ENCODE measurements at places on chromosomes 6 and 20.

DNA sequence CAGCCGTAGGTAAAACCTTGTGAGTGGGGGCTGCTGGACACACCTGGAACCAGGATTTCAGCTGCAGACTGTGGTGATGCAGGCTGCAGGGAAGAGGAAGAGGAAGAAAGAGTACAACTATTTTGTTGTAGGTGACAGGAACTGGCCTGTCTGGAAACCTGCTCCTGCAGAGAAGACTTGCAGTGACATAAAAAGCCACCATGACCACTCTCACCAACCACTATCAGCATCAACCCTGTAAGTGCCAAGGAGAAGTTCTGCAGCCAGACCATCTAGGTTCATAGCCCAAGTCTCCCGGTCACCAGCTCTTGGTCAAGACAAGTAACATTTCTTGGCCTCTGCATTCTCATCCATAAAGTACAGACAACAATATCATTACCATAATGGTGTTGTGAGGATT, 91.2 kb downstream of the PREX1 start:
- no peak for DNase-seq

DNA sequence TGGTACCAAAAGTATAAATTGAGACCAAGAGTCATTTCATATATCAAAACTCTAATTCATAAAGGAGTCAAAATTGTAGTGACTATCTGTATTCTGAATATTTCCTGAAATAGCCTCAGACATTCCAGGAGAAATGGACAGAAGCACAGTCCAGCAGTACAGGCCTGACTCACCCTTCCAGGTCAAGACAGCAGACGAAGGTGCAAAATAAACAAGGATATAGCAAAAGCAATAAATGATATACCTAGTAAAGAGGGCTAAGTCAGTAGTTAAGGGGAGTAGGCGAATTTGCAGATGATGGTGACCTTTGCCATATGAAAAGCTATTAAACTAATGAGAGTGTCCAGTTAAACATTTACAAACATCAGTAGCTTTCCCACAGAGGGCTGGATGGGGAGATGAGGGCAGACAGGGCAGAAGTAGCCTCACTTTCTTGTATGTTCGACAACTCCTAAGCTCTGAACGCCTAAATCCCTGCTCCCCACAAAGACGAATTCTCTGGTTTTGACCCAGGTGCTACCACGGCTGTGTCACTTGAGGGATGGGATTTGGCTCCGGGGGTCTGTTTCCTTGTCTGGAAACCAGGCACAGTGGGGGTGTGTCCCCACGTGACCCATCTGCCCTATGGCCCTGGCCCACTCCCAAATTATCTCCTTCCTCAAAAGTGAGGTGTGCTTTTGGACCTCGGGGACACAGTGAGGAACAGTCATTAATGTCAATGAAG, 3.6 kb upstream of the SLC52A3 start:
- no peak for DNase-seq

GRCh38 chr20:20505554-20505953, 137.7 kb downstream of the INSM1 start:
- no peak for DNase-seq

GRCh38 chr20:52275181-52275691, 83.7 kb upstream of the ZFP64 start:
- no peak for DNase-seq

DNA sequence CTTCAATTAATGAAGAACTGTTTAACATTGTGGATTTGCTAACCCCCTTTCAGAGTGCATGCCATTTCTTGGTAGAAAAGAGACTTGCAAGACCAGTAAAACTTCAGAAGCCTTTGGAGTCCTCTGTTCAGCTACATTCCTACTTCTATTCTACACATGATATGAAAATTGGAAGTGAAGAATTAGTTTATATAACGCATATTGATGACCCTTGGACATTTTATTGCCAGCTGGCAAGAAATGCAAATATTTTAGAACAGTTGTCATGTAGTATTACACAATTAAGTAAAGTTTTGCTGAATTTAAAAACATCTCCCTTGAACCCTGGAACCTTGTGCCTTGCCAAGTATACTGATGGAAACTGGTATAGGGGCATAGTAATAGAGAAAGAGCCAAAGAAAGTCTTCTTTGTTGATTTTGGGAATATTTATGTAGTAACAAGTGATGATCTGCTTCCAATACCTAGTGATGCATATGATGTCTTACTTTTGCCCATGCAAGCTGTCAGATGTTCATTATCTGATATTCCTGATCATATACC, 3.3 kb downstream of the TDRD6 start:
- DNase-seq = no peak

GRCh38 chr6:3230900-3231246, 3.4 kb upstream of the TUBB2B start:
- no peak for DNase-seq

- DNase-seq = no peak
These were observed 27.4 kb downstream of the RREB1 start for GRCh38 chr6:7134999-7135745.
